Vagina (tissue), 2 donors: ENCODE measurements at places on chromosomes 6 and 20. TPM values are rescaled to one million over a fixed set of nuclear protein-coding genes. Genes with fewer than 3 reads are reported as not detected.

KIF25 gene
- not detected for total RNA-seq

LAMA2 gene
- total RNA-seq = 91.1 TPM

- no peak overlapping the region for H3K4me3 ChIP-seq
- DNase-seq = no peak
- H3K36me3 ChIP-seq = no peaks in the 10 kb centered on the region
- H3K27me3 ChIP-seq = no peaks in the 10 kb centered on the region
- H3K27ac ChIP-seq = no peak overlapping the region
- peaks cover 8% of the 10 kb centered on the region for H3K4me1 ChIP-seq
These were observed 378.0 kb downstream of the CD109 start for GRCh38 chr6:74073999-74074398.

DNA sequence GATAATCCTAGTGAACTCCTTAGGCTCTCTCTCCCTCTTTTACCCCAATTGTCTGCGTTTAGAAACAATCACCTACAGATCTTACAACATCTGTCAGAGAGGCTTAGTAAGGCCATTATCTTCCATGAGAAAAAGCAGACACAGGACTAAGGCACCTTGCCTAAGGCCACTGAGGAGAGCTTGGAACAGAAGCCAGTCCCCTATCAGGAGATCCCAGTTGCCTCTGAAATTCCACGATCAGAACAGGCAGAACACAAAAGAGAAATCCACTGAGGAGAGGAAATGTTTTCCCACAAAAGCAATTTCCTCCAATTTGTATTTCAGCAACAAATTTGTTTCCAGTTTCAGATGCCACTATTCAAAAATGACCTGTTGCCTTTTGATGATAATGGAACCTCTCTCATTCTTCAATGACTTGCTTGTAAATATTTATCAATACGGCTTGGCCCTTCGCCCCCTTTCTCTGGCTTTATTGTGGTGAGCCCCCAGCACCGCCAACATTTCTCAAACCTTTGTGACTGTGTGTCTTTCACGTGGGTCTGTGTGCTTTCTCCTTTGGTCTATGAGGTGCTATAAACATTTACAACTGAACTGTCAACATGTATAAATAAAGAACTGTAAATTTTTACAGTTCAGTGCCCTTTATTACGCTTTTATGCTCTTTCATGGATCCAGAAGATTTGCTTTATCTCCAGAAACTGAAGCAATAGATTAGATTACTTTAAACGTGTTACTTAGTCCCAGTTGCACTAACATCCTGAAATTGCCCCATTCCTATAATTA is 187.8 kb upstream of the PHACTR1 start:
- DNase-seq = no peak
- no peaks in the 10 kb centered on the region for H3K27me3 ChIP-seq
- H3K36me3 ChIP-seq = no peaks in the 10 kb centered on the region
- no peaks in the 10 kb centered on the region for H3K4me1 ChIP-seq
- H3K4me3 ChIP-seq = no peak overlapping the region
- no peak overlapping the region for H3K27ac ChIP-seq

GRCh38 chr20:986733-987355 is 15.3 kb downstream of the RSPO4 start:
- H3K36me3 ChIP-seq = no peaks in the 10 kb centered on the region
- no peak overlapping the region for H3K27ac ChIP-seq
- no peak for DNase-seq
- H3K4me1 ChIP-seq = no peaks in the 10 kb centered on the region
